ENCODE measurements at places on chromosomes 7 and 10.
A peak's percentile ranks its signal among the peaks of the same experiment; 100 is the strongest.

GRCh38 chr7:77282897-77283296 lies 83.3 kb upstream of the FGL2 start:
- no peaks in the 10 kb centered on the region for H3K27me3 ChIP-seq
- no peak overlapping the region for H3K27ac ChIP-seq
- H3K4me3 ChIP-seq, result no peak overlapping the region

DNA sequence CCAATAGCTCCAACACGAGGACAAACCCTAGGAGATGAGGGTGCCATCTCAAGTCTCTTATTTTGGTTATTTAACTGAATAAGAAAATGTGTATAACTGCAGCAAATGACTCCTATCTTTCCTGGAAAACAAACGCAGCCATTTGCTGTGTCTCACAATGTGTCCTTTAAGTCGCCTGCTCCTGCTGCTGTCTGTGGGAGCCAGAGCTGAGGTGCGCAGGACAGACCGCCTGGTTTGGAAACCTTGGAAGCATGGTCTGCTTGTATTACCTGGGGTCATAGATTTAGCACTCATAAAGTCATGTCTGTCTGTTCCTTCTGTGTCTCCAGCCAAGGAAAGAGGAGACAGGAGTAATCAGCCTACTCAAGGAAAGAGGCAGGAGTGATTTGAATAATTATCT lies 760.2 kb downstream of the GRID1 start:
- H3K4me3 ChIP-seq, result no peak overlapping the region
- no peak overlapping the region for H3K27ac ChIP-seq
- DNase-seq, result peak; percentile 0

- no peak overlapping the region for H3K27ac ChIP-seq
- H3K36me3 ChIP-seq, result no peaks in the 10 kb centered on the region
- H3K4me3 ChIP-seq, result no peak overlapping the region
- H3K27me3 ChIP-seq, result no peaks in the 10 kb centered on the region
- DNase-seq, result no peak
These were observed 141.9 kb downstream of the BMS1 start for GRCh38 chr10:42924484-42924883.

- DNase-seq, result no peak
- no peaks in the 10 kb centered on the region for H3K27me3 ChIP-seq
- H3K36me3 ChIP-seq, result no peaks in the 10 kb centered on the region
- H3K27ac ChIP-seq, result no peak overlapping the region
These were observed 11.9 kb upstream of the INPP5F start for GRCh38 chr10:119713744-119714483.

- DNase-seq, result no peak
- H3K4me1 ChIP-seq, result no peaks in the 10 kb centered on the region
- no peaks in the 10 kb centered on the region for H3K27me3 ChIP-seq
These were observed 152.6 kb upstream of the LYZL2 start for GRCh38 chr10:30782157-30782536.

GRCh38 chr10:77296534-77297392 lies 340.8 kb downstream of the KCNMA1 start:
- H3K4me3 ChIP-seq, result no peak overlapping the region
- no peaks in the 10 kb centered on the region for H3K4me1 ChIP-seq
- H3K36me3 ChIP-seq, result no peaks in the 10 kb centered on the region
- no peak overlapping the region for H3K27ac ChIP-seq
- H3K27me3 ChIP-seq, result no peaks in the 10 kb centered on the region

DNA sequence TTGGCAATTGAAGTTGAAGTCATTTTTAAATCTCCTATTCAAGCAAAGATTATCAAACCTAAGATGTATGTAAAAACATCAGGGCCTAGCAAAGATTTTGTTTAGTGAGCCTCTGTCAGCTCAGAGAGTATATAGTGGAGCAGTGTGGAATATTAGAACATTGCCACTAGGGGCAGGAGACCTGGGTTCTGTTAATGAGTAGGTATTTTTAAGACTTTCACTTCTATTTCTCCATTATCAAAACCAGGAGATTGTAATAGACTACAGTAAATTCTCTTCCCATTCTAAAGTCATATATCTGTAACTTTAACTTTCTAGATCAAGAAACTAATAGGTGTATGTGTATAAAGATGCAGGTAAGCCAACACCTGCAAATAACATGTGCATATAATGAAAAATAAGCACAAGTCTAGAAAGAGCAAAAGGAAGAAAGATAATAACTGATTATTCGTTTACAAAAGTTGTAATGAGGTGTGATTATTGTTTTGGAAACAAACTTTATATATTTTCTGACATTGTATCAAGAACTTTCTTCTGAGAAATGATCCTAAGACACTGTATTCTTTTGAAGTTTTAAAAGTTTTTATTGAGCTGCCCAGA lies 64.4 kb downstream of the KCND2 start:
- no peaks in the 10 kb centered on the region for H3K27me3 ChIP-seq
- no peaks in the 10 kb centered on the region for H3K4me1 ChIP-seq
- no peaks in the 10 kb centered on the region for H3K36me3 ChIP-seq
- no peak for DNase-seq
- no peak overlapping the region for H3K27ac ChIP-seq
- no peak overlapping the region for H3K4me3 ChIP-seq

DNA sequence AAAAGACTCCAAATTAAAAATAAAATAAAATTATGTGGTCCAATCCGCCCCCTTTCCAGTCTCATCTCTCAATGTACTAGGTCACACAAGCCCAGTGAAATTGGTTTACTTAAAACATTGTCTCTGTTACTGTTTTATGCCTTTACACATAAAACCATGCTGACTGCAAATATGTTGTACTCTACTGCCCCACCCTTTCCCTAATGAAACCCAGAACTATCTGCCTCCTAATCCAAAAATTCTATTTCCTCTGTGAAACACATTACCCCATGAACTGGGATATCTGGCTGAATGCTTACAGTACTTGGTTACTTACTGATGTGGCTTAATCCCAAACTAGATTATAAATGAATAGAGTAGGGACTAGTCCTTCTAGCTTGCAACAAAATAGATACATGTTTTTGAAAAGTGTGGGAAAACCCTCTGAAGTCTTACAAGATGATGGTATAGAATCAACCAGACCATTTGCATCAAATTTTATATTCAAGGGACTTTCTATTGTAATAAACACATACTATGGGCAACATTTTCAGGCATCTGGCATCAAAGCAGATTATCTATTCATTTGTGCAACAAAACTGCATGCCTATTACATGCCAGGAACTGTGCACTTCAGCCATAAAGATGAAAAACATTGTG lies 10.0 kb upstream of the KMT2E start:
- H3K27me3 ChIP-seq, result no peaks in the 10 kb centered on the region
- H3K4me3 ChIP-seq, result no peak overlapping the region
- peak overlapping the region; percentile 44 for H3K27ac ChIP-seq
- peaks cover 81% of the 10 kb centered on the region for H3K4me1 ChIP-seq

DNA sequence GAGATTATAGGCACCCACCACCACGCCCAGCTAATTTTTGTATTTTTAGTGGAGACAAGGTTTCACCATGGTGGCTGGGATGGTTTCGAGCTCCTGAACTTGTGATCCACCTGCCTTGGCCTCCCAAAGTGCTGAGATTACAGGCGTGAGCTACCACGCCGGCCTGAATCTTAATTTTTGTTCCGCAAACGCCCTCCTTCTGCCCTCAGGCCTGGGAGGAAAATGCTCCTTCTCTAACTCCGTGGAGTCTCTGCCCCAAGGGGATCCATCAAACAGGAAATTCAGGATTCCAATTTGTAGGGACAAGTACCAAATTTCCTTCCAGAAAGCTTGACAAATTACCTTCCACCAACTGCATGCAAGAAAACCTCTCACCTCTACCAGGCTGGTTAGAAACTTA lies 43.2 kb downstream of the RBAK start:
- no peaks in the 10 kb centered on the region for H3K36me3 ChIP-seq
- H3K27ac ChIP-seq, result no peak overlapping the region
- no peak for DNase-seq
- H3K4me1 ChIP-seq, result no peaks in the 10 kb centered on the region

DNA sequence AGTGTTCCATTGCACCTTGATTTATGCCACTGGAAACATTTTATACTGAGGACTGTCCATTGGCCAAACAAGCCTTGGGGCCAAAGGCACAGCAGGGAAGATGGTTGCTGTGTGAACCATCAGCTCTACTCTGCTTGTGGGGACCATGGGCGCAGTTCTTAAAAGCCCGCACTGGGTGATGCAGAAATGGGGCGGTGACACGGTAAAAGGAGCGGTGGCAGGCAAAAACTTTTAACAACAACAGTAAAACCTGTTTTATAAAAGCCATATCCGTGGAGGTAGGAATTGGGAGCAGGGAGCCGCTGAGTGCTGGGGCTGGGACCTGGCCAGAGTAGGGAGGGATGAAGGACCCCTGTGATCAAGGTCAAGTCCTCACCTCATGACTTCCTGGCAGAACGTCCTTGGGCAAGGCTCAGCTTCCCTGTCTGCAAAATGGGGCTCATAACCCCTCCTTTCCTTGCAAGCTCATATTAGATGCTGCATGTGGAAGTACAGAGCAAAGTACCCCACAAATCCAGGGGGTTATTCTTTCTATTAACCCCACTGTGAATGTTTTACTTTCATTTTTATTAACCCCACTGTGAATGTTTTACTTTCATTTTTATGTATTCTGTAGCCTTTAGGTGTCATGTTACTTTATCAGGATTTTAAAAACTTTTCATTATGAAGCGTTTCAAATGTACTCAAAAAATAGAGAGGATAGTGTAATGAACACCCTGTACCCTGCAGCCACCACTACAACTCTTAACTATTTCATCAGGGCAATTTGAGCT lies 78.3 kb downstream of the GRK5 start:
- H3K4me1 ChIP-seq, result no peaks in the 10 kb centered on the region
- no peak overlapping the region for H3K4me3 ChIP-seq
- H3K27me3 ChIP-seq, result no peaks in the 10 kb centered on the region
- DNase-seq, result no peak

- no peak overlapping the region for H3K4me3 ChIP-seq
- peaks cover 35% of the 10 kb centered on the region for H3K4me1 ChIP-seq
- no peaks in the 10 kb centered on the region for H3K27me3 ChIP-seq
- no peak for DNase-seq
- H3K36me3 ChIP-seq, result peaks cover 8% of the 10 kb centered on the region
These were observed 102.1 kb upstream of the DDC start for GRCh38 chr7:50667338-50667737.

DNA sequence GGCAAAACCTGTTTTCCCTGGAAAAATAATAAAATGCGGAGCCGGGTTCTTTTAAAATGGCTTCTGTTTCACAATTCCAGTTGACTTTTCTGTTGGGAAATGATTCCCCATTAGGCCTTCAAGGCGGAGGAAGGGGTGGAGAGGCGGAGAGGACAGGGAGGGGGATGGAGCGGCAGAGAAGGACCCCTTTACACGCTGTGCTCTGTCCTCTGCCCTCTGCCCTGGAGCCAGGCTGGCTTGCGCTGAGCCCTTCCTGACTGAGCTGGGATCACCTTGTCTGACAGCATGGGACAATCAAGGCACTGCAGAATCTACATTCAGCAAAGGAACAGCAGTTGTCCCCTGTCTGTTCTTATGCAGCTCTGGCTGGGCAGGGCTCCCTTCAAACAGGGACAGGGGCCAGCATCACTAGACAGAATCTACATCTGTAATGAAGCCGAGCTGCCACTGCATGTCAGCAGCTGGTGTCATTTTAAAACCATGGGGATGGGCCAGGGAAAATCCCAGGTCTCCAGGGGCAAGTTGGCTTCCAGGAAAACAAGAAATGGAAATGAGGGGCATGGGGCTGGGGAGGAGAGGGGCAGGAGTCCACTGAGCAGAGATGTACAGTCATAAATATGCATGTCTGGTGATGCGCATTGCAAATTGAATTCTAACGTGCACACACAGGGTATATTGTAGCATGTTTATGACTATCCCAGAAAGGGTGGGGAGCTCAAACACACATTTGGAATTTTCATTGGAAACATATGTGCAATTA lies 120.0 kb downstream of the MKX start:
- H3K4me1 ChIP-seq, result no peaks in the 10 kb centered on the region
- H3K27ac ChIP-seq, result no peak overlapping the region
- H3K27me3 ChIP-seq, result no peaks in the 10 kb centered on the region

- no peaks in the 10 kb centered on the region for H3K36me3 ChIP-seq
- peak; percentile 32 for DNase-seq
- no peak overlapping the region for H3K27ac ChIP-seq
- H3K4me1 ChIP-seq, result no peaks in the 10 kb centered on the region
- H3K4me3 ChIP-seq, result no peak overlapping the region
These were observed 11.3 kb upstream of the AKR1C2 start for GRCh38 chr10:5014936-5015335.

DNA sequence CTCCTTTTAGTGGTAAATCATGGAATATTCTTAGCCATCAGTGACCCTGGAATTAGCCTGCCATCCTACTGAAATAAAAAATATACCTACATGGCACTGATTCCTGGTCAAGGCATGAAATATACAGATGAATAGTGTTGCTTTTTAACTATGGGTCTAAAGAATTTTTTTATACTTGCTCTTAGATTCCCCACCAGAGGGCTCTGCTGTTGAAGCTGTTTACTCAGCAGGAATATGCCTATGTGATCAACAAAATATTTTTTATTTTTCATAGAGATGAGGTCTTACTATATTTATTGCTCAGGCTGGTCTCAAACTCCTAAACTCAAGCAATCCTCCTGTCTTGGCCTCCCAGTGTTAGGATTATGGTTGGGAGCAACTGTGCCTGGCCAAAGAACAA lies 13.5 kb downstream of the ZC3HC1 start:
- H3K27me3 ChIP-seq, result no peaks in the 10 kb centered on the region
- H3K4me3 ChIP-seq, result no peak overlapping the region
- H3K27ac ChIP-seq, result no peak overlapping the region

DNA sequence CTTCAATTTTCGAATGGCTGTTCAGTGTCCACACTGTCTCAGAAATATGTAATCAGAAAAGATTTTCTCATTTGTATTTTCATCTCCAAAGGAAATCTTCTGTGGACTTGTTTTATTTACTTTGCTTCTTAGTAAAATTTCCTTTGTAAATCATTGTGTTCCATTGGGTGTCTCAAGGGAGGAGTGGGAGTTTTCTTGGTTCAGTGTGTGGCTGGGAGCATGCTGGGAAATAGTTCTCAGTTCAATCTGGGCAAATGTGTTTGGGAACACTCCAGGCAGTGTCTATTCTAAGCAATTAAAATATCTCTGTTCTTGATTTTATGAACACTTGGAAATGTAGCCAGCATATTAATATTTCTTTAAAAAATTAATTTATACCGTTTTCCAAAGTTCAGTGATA lies 1019.8 kb downstream of the CNTNAP2 start:
- H3K27ac ChIP-seq, result no peak overlapping the region
- H3K4me3 ChIP-seq, result no peak overlapping the region
- no peaks in the 10 kb centered on the region for H3K36me3 ChIP-seq
- no peaks in the 10 kb centered on the region for H3K27me3 ChIP-seq
- no peak for DNase-seq
- no peaks in the 10 kb centered on the region for H3K4me1 ChIP-seq

GRCh38 chr7:103951311-103951710 lies 38.1 kb downstream of the RELN start:
- H3K36me3 ChIP-seq, result no peaks in the 10 kb centered on the region
- DNase-seq, result no peak
- no peaks in the 10 kb centered on the region for H3K4me1 ChIP-seq
- no peak overlapping the region for H3K4me3 ChIP-seq
- H3K27me3 ChIP-seq, result no peaks in the 10 kb centered on the region
